Liver (tissue), 10 donors: ENCODE measurements at places on chromosomes 7 and 10.

GRCh38 chr7:36301914-36302771, 87.5 kb upstream of the ANLN start:
- DNase-seq: no peak

- no peak for DNase-seq
Observed at GRCh38 chr7:50552139-50552538, 13.1 kb downstream of the DDC start.

GRCh38 chr10:92691591-92692079, 1.9 kb downstream of the HHEX start:
- DNase-seq: peak; percentile 39

DNA sequence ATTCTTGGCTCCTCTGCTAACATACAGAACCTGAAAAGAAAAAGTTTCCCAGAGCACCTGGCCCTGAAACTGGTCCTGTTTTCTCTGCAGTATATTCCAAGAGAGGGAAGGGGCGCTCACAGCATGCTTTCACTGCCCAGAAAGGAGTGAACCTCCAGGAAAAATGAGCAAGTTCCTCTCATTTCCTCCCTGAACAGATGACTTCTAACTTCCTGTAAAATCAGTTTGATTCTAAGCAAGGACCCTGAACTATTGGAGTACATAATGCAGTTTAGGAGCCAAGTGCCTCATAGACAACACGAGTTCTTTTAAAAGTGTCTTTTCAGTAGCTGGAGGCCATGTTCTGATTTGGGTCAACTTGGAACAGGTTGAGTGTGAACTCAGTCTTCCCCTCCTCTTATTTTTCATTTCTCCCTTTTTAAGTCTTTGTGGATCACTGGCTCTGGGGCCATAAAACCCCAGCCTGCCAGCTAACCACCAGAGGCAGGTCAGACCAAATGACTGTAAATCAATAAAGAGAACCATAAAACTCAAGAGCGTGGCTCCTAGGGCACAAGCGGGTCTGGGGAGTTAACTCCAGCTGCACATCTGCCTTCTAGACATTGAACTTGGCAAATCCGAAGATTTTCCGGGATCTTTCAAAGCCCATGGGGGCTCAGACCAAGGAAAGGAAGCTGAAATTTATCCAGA, 5.9 kb upstream of the LRRC18 start:
- no peak for DNase-seq

DNA sequence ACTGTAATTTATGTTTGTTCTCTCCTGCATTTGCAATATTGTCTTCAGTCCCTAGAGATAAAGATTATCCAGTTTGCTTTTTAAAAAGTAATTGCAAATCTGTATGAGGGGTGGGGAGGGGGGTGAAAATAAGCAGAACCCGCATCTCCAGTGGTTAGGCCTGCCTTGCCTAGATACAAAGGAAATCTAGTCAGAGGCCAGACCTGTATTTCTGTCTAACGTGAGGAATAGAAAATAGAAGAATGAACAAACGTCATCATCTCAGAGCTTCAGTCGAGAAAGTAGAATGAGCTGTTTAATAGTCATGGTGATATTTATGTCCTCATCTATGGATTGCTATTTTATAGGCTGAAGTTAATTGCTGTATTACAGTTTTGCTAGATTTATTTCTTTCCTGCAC, 284.2 kb downstream of the BICC1 start:
- DNase-seq: no peak

GRCh38 chr10:69681436-69681835, 51.4 kb downstream of the FAM241B start:
- no peak for DNase-seq

DNA sequence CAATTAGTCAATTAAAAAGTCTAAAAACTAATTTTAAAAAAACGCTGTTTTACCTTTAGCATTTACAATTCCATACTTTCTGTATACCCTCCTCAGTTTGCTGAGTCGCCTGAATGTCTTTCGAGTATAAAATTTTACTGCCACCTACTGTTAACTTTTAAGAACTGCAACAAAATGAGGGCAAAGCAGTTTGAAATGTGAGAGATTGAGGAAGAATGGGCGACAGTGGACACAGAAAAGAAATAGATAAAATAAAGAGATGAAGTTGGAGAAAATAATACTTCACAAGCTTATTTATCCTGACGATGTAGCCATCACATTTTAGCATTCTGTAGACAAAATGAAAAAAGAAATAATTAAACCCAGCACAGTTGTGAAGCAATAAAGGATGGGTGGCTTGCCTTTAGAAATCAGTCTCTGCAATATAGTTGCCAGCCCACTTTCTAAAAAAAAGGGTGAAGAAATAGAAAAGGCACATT, 110.8 kb upstream of the PTN start:
- no peak for DNase-seq

DNA sequence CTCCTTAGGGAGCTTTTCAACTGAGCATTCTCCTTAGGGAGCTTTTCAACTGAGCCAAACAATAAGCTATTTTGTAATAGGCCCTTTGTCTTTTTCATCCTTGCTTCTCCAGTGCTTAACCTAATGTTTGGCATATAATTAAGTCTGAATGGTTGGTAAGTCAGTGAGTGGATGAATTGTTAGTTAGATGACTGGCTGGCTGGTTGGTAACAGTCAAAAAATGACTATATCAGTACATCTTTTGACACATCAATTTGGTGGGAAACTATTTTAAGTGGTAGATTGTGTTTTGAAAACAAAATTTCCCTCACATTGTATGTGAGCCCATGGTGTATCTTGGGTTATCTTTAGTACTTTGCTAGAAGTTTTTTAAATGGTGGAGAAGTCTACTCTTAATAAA, 16.4 kb downstream of the ING3 start:
- DNase-seq: no peak

- DNase-seq: no peak
Observed at GRCh38 chr10:116697816-116698215, 44.5 kb downstream of the HSPA12A start.

DNA sequence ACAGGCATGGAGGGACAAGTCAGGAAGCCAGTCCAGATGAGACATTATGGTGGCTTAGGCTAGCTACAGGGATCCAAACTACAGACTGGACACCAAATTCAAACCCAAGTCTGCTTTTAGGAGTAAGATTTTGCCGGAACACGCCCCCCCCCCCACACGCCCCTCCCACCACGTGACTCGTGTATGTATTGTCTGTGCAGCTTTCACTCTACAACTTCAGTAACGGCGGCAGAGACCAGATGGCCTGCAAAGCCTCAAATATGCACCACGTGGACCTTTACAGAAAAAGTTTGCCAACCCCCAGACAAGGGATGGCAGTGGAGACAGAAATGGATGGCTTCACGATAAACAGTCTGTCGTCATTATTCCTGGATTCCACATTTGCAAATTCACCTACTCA, 14.5 kb downstream of the HIPK2 start:
- no peak for DNase-seq

DNA sequence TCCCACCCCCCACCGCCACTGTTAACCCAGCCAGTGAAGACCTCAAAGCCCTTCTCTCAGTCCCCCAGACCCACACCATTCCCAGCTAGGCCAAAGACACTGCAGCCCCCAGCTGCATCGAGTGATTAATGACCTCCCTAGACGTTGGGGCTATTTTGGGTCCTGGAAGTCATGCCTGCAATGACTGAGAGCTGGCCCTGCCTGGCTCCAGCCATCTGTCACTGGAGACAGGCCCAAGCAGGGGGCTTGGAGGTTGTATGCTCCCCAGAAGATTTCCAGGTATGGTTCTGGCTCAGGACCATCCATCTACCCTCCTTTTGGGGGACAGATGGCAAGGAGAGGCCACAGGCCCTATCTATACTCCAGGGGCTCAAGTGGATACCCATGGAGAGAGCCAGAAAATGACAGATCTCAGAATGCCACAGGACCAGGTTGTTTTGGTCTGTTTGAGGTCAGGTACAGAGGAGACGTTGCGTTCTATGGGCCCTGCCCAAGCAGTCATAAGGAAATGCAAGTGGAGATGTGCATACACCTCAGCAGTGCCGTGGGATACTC, 5.1 kb downstream of the KCNIP2 start:
- DNase-seq: no peak

DNA sequence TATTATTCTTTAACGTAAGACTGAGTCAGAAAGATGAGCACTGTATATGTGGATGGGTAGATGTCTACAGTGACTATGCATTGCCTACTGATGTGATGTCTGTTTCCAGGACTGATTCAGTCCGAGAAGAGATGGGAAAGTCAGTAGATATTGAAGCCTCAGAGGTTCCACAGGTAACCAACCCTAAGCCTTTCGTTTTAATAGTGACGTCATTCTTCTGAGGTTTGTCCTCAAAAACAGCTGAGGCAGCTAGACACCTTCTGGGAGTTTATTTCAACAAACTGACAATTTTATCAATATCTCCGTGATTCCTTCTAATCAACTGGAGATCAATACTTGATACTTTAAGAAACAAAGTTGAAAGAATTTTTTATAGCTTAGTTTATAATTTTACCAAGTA, 171.6 kb downstream of the LHFPL3 start:
- DNase-seq: no peak

GRCh38 chr10:83222832-83223742, 916.2 kb upstream of the GHITM start:
- no peak for DNase-seq

GRCh38 chr10:69969977-69970376, 82.7 kb upstream of the MACROH2A2 start:
- no peak for DNase-seq

DNA sequence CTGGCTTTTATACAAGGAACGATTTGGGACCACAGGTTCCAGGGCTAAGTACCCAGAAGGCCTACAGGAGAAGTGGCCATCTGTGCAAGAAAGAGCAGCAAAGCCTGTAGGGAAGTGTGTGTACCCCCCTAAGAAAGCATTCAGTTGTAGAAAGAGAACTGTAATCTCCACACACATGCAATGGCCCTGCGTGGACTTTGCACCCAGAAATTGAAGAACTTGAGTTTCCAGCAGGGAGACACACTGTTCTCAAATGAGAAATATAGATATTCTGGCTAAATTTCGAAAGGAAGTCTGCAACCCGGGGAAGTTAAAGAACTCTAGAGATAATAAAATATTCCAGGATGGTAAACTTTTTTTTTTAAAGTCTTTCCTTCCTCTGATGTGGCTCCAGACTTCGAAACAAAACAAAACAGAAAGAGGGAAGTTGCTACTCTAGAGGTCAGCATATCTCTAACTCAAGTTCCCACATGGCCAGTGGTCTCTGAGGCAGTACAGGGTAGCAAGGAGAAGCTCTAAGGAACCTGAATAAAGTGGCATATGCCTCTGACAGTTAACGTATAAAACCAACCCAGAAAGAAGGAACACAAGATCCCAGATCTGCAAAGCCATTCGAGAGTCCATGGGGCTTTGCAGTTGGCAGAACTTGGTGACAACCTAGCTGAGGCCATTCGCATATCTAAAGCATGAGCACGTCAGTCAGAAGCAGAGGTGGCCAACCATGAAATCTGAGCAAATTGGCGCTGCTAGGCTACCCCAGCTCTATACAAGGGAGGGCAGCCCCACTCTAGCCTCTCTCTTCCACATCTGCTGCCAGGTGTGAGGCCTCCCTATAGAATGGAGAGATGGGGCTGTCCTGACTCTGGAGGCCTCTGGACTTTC, 56.6 kb downstream of the ELMO1 start:
- DNase-seq: no peak

GRCh38 chr7:50828801-50829200, 46.1 kb upstream of the GRB10 start:
- no peak for DNase-seq

- DNase-seq: no peak
Observed at GRCh38 chr7:209906-210305, 17.5 kb downstream of the FAM20C start.
